ENCODE measurements at places on chromosomes 13 and 19.
A peak's percentile ranks its signal among the peaks of the same experiment; 100 is the strongest.

DNA sequence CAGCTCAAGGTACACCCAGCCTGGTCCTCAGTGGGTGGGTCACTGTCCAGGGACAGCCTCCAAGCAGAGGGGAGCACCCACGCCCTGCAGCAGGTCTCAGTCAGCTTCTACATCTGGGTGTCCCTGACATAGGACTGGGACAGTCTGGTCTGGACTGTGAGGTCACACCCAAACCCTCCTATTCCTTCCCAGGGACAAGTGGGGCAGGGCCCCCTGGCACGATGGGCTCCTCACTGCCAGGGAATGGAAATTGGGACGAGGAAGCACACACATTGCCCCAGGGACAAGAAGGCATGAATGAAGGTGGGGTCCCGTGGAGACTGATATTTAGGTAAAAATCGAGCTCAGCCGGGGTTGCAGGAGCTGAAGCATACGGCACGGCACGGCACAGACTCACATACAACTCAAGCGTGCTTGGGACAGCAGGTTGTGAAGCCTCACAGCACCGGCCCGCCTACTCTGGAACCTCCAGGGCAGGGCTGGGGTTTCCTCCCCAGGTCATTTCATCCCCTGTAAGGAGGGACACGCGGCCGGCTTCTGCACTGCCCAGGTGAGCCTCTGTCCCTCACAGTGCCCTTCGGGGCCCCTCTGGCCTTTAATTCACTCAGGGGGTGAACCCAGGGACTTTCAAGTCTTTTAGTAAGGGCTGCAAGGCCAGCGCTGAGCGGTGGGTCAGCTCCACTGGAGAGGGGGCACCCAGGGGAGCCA is 3.5 kb downstream of the PNMA8B start:
- DNase-seq, result no peak

DNA sequence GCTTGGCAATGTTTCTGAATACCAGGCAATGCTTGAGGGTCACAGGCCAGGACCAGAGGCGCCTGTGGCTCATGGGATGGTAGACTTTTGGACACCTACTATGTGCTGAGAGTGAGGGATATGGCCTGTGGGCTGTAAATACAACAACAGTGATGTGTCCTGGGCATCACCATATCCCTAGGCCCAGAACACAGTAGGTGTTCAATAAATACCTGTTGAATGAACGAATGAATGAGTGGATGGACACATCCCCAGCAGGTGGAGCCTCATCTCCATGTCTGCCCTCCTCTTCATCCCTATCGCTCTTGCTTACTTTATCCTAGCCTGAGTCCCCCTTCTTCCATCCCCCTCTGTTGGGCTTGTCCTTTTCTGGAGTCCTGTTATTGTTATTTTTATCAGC is 16.5 kb upstream of the NANOS2 start:
- DNase-seq, result no peak

DNA sequence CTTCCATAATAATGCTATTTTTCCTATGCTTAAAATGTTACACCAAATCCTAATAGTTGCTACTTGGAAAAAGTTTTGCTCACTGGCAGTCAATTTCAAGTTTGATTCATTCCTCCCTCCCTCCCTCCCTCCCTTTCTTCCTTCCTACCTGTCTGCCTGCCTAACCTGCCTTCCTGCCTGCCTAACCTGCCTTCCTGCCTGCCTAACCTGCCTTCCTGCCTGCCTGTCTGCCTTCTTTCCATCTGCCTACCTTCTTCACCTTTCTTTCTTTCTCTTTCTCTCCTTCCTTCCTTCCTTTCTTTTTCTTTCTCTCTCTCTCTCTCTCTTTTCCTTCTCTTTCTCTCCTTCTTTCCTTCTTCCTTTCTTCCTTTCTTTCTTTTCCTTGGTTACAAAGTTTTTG is 418.7 kb downstream of the PCDH9 start:
- no peak for DNase-seq

DNA sequence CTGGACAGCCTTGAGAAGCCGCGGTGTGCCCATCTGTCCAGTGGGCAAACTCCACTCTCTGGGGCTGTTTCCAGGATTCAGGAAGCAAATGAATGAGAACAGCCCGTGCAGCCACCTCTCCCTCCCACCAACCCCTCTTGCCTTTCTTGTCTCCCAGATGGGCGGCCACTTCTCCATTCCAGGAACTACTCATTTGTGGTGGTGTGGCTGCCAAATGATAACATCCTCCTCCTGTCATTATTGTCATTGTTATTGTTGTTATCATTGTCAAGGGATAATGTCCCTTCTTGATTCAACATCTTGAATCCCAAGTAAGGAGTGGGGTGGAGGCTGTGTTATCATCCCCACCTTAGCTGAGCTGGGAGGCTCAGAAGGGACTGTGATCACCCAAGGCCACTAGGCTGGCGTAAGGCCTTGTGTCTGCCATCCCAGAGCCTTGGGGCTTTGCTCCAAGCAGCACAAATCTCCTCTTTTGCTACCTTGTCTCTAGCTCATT is 1.6 kb downstream of the DNM2 start:
- no peak for DNase-seq

GRCh38 chr13:23411706-23412105 is 21.8 kb downstream of the SACS start:
- DNase-seq, result no peak

- no peak for DNase-seq
Observed at GRCh38 chr13:26978081-26978860, 193.3 kb downstream of the USP12 start.

DNA sequence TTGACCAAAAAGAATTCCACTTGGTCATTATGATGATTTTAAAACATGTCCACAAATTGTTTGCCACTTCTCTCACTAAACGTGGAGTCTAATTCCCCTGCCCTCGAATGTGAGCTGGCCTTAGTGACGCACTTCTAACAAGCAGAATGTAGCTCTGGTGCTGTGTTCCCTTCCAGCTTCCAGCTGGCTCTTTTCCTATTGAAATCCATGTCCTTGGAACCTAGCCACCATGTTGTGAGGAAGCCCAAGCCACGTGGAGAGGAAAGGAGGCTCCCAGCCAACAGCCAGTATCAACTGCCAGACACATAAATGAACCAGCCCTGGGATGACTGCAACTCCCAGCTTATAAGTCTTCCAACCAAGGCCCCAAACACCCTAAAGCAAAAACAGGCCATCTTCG is 23.6 kb upstream of the CEBPA start:
- DNase-seq, result no peak

DNA sequence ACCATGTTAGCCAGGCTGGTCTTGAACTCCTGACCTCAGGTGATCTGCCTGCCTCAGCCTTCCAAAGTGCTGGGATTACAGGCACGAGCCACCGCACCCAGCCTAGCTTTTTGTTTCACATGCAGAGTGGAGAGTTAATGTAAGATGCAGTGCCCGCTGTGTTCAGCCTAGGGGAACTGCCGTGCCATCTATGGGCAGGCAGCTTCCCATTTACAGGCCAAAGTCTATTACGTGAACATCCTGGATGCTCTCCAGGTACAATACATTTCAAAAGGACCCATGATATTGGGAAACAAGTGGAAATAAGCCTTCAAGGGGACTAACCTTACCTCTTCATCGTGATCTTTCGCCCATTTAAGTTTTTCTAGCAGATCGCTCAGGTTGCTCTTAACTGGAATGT is 10.1 kb downstream of the POGLUT2 start:
- no peak for DNase-seq

DNA sequence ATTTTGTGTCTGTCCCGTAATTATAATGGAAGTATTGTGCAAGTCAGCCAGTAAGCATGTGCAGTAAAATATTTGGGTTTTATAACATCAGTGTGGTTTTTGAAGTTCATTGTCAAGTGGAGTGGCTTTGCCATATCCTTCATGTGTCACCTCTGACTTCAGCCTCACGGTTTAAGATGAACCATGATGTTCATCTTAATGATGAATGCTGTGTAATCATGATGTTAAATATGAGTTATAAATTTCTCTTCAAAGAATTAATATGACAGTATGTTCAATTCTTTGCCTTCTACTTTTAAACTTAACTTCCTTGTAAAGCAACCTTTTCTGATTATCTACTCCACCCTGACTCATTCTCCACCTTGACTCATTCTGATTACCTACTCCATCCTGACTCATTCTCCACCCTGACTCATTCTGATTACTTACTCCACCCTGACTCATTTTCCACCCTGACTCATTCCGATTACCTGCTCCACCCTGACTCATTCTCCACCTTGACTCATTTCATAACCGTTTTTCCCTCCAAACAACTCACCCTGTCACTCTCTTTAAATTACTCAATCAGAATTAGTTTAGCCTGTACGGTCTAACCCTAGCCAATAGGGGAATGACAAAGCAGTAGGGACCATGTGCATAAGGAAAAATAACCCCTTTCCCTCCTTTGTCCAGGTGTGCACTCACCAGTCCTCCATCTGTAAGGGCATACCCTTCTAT is 50.3 kb upstream of the ANKRD10 start:
- DNase-seq, result no peak

GRCh38 chr13:53174545-53174944 is 145.9 kb downstream of the OLFM4 start:
- no peak for DNase-seq

- no peak for DNase-seq
Observed at GRCh38 chr13:43269037-43269481, 245.7 kb downstream of the DNAJC15 start.

GRCh38 chr13:47893527-47893926 is 107.5 kb downstream of the SUCLA2 start:
- no peak for DNase-seq

- DNase-seq, result no peak
Observed at GRCh38 chr13:19239114-19239860, 57.7 kb upstream of the TUBA3C start.

- no peak for DNase-seq
Observed at GRCh38 chr19:13817018-13817614, 21.9 kb downstream of the ZSWIM4 start.

GRCh38 chr19:2500841-2501261 is 24.9 kb downstream of the GADD45B start:
- no peak for DNase-seq

- DNase-seq, result no peak
Observed at GRCh38 chr13:48233889-48234488, 983 bp downstream of the ITM2B start.

DNA sequence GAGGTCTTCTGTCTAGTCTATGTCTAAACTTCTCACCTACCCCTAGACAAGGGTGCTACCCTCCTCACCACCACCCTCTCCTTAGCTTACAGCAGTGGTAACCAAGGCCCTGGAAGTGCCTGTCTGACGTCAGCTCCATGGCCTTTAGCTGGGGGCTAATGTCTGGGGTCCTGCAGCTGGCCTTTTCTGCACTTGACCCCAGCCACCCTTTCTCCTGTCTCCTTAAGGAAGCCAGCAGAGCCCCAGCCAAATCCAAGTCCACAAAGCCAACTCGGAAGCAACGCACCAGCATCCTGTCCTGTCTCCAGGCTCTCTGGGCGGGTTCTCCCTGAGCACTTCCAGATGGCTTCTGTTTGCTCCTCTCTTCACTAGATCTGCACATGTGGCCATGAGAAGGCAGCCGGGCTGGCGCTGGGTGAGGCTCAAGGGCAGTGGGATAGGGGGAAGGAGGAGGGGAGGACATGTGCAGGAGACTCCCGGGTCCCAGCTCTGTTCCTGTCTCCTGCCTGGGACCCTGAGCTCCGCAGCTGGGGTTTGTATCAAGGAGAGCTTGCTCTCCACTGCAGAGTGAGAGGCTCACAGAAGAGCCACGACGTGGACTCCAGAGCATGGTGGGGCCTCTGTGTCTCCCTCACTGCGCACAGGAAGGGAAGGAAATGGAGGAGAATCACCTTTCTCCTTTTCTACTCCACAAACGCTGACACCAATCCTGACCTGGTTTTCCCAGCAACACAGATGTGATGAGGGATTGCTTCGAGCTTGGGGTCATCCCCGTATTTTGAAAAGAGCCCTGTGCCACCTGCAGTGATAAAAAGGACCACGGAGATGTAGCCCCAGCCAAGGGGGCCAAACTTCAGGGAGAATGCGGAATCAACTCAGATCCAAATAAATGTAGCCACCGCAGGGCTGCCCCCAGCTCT is 204.2 kb downstream of the USP12 start:
- peak; percentile 24 for DNase-seq

GRCh38 chr19:35293363-35293739 is 1.4 kb downstream of the MAG start:
- DNase-seq, result no peak

DNA sequence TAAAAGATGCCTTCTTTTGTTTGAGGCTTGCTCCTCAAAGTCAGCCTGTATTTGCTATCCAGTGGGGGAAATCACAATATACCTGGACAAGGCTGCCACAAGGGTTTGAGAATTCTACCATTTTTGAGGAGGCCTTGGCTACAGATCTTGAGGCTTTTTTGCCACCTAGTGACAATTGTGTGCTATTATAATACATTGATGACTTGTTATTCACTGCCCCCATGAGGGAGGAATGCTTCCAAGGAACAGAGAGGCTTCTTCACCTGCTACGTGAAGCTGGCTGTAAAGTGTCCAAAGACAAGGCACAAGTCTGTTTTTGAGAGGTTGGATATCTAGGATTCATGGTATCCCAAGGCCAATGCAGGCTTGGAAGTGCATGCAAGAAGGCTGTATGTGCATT is 72.5 kb downstream of the ZNF708 start:
- no peak for DNase-seq

DNA sequence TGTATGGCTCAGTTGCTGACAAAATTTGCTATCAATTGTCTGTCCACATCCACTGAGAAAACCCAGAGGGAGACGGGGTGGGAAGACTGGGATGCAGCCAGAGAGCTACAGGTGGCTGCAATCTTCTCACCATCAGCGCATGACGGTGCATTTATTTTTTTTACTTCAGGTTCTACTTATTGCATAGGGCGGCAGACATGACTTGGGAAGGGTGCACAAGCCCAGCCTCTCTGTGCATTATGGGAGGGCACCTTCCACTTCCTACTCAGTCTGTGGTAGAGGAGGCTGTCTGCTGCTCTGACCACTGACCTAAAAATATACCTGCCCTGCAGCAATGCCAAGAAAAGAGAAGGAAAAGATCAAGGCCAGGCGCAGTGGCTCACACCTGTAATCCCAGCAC is 73.1 kb downstream of the ABCC4 start:
- DNase-seq, result no peak

- DNase-seq, result no peak
Observed at GRCh38 chr13:40651866-40652587, 14.4 kb downstream of the FOXO1 start.

GRCh38 chr13:29931696-29932095 is 81.3 kb upstream of the UBL3 start:
- no peak for DNase-seq

GRCh38 chr19:10517760-10518443 is 655 bp upstream of the S1PR5 start:
- DNase-seq, result peak; percentile 65

GRCh38 chr19:47107202-47107952 is 6.2 kb downstream of the ZC3H4 start:
- no peak for DNase-seq

DNA sequence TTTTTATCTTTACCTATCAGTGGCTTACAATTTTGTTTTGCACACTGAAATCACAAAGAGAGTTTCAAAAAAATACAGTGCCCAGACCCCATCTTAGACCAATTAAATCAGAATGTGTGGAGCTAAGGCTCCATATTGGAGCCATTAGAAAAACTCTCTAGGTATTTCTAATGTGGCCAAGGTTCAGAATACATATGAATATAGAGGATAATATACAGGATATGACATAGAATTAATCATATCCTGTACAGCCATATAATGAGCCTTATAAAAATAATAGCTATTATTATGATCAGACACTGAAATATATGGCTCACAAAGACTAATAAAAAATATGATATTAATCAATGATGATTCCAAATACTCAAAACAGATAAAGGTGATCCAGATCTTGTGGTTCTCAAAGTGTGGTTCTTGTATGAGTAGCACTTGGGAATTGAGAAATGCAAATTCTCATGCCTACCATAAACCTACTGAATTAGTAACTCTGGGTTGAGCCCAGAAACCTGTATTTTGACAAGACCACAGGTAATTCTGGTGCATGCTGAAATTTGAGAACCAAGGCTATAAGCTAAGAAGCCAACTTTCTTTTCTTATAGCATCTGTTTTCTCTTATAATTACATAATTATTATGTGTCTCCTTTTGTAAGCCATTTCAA is 408.0 kb downstream of the DIAPH3 start:
- no peak for DNase-seq
